Non-pigmented ciliary epithelial cell (primary cell): ENCODE measurements at places on chromosomes 1 and 21.

DNA sequence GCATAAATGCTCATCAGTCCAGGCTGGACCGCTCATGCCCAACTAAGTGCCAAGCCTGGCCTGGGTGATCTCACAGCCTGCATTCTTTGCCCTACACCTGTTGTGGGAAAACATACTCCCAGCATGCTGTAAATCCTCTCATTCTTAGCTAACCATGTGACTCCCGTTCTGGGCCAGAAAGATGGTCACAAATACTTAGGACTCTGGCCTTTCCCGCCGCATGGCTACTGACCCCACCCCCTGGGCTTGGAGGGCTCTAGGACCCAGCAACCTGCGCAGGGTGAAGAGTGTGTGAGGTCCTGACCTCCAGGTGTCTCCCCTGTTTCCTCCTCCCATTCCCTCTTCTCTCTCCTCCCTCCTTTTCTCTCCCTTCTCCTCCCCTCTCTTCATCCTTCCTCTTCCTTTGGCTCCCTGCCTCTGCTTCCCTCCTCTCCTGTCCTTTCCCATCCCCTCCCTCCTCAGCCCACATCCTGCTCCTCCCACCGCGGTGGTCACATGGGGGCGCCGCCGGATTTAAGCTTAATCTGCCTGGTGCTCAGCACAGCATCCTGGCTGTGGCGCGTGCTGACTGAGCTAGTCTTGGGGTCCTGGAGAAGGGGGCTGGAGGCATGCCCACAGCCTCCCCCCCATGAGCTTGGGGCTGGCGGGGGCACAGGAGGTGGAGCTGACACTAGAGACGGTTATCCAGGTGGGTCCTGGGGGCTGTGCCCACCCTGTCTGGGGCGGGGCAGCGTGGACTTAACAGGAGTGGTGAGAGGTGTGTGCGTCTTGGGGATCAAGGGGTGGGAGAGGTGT, at the start of gene CROCC:
TSS of gene CROCC (plus strand) at position 541 of the 795 bp plus-strand sequence. CDS start at position 629, 88 bp downstream.
- DNase-seq, result no peak

DNA sequence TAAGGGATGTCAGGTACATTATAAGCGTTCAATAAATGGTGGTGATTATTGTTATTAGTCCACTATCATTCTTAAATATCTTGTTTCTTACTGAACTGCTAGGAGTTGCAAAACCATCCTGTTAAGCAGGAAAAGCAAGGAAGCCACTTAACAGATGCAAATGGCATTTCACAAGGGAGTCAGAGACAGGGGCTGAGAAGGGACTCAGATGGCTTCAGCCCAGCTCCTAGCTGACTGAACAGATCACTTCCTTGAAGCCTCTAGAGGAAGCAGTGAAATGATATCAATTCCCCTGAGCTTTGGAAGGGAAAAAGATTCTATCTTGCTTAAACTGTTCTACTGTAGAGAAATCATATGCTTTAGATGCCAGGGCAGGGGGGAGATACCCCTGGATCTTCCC, 151.5 kb downstream of the ST6GALNAC5 start:
- DNase-seq, result no peak

- DNase-seq, result no peak
These were observed 23.5 kb downstream of the NTPCR start for GRCh38 chr1:232973652-232974611.

DNA sequence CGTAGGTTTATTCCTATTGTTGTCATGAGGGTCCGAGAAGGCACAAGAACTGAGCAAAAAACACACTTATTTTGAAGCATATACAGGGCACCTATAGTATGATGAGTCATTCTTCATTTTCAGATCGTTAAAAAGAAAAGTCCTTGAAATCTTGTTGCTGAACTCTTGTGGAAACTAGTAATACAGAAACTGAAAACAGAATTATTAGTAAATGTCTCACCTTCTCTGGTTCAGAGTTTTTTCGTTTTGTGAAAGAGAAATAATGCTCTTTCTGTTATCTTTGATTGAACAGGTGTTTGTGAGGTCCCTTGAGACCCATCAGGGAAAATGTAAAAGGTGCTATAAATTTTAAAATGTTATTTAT, 102.0 kb upstream of the COA6 start:
- DNase-seq, result no peak

- no peak for DNase-seq
These were observed 374.6 kb upstream of the RUNX1 start for GRCh38 chr21:35423709-35424108.

DNA sequence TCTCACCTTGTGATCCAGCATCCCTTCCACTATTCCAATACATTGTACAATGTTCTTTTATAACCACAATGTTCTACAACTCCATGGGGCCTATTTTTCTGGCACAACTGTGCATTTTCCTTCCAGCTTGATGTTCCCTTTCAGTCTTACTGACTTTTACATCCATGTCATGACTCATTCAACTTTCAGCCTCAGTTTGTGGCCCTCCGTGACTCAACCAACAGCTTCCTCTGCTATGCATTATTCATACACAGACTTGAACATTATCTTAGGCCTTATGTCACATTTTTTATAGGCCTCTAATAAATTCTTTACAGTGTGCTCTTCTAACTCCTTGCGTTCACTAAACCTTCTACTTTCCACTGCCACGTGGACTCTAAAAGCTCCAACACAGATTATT, 119.4 kb upstream of the PRMT6 start:
- peak; percentile 84 for DNase-seq

GRCh38 chr1:187551061-187551460, 722.3 kb downstream of the PLA2G4A start:
- DNase-seq, result no peak

- no peak for DNase-seq
These were observed 206.2 kb upstream of the KAZN start for GRCh38 chr1:14392161-14392858.

DNA sequence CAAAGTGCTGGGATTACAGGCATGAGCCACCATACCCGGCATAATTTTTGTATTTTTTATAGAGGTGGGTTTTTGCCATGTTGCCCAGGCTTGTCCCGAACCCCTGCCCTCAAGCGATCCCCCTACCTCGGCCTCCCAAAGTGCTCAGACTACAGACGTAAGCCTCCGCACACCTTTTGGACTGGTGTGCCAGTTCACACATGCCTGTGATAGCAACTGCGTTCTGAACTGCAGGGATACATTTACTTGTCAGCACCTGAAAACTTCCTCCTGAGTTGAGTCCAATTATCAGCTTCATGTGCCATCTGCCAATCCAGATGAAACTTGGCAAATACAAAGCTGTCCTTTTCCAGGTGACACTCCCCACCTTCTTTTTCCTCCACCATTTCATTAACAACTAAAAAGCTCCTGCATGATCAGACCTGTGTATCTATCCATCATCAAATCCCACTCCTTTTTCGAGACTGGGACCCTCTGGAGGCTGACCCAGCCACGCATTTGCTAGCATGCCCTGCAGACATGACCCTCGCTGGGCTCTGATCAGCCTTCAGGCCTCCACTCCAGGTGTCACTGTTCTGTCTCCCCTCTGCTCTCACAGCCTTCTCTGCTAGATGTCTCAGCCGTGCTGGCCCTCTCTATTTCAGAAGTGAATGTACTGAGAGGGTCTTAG, 2.1 kb upstream of the DEGS1 start:
- no peak for DNase-seq

- DNase-seq, result no peak
These were observed 256.8 kb upstream of the NFIA start for GRCh38 chr1:60825593-60825992.

- no peak for DNase-seq
These were observed 145.8 kb downstream of the PATJ start for GRCh38 chr1:61887931-61888564.

- no peak for DNase-seq
These were observed 3.5 kb downstream of the ELAVL4 start for GRCh38 chr1:50112193-50112592.

DNA sequence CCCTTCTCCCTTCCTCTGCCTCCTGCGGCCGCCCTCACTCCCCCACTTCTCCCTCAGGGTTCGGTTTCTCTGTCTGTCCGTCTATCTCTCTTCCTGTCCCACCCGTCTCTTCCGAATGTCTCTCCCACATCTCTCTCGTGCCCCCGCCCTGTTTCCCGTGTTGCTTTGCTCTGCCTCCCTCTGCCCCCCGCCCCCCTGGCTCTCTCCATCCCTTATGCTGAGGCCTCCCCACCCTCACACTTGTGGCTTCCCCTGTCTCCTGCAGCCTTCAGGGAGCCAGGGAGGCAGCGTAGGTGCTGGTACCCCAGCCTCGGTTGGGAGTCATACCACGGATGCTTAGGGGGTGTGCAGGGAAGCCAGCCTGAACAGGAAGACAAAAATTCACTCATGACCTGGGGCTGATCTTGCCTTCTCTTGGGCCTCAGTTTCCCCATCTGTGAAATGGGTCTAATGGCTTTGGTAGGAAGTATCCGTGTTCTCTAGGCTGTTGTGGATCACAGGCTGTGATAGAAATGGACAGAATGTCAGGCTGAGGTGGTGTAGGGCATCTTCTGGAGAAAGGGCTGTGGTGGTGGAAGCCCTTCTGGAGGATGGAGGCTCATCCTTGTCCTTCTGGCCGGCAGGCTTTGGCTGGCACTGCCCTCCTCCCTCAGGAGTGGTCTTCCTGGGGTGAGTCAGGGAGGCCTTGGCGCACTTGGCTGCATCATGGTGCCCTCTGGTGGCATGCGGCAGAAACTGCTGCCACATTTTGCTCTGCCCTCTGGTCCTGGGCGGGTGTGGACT, 55.5 kb downstream of the FOXO6 start:
- no peak for DNase-seq

- no peak for DNase-seq
These were observed 12.8 kb downstream of the DYNLT5 start for GRCh38 chr1:66764994-66765578.

DNA sequence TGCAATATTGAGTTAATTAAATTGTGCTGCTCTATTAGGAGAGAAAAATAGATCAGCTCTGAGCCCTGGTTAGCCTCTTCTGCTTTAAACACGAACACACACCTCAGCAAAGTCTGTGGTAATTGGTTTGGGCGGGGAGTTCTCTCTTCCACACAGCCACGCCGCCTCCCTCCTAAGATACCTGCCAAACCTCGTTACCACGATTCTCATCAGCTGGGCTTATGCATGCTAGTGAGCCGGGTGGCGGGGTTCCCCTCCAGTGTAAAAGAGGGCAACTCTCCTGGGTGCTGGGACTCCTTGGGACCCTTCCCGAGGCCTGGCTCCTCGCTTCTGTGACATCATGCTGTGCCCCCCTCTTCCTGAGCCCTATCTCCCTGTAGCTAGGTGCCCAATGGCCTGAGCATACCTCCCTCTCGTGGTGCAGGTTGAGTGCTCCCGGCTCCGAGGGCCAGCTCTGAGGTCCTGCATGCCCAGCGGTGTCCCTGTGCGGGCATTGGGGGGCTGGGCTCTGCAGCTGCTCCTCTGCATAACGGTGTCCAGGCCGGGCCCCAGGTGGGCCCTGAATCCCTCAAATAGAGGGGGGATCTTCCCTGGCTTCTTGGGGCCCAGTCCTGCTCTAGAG, 182.9 kb downstream of the PRDM16 start:
- no peak for DNase-seq

GRCh38 chr1:85569122-85569521, 11.4 kb upstream of the CCN1 start:
- DNase-seq, result no peak

GRCh38 chr1:107252271-107252670, 111.4 kb downstream of the NTNG1 start:
- no peak for DNase-seq

- no peak for DNase-seq
These were observed 56.2 kb upstream of the EPS8L3 start for GRCh38 chr1:109819906-109820305.

DNA sequence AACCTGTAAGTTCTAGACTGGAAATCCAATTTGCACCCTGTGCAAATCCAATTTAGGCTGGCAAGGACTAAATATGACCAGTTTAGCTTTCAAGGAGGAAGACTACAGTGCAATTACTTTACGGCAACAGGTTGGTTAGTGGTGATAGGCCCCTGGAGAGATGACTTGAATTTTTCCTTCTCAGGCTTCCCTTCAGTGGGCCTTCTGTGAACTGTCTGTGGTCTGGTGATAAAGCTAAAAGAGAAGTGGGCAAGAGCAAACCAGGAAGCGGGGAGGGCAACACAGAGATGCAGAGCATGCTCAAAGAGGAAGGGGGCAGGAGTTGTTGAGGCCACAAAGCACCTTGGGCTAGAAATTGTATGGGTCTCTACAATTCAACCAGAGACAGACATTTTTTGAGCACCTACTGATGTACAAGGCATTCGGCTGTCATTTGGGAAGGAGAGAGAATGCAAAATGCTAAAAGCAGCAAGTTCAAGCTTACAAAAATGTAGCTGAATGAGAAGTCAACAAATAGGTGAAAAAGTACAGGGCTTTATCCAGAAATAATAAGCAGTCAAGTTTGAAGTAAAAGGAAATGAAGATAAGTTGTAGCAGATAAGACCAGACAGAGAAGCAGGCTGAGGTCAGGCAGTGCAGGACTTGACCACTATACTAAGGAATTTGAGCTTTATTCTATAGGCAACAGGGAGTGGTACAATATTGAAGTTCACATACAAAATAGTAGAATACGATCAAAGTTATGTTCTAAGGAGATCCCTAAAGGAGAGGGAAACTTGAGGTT, 23.9 kb downstream of the INPP5B start:
- no peak for DNase-seq

- no peak for DNase-seq
These were observed 66.0 kb upstream of the SCYL3 start for GRCh38 chr1:169959686-169960085.

- DNase-seq, result no peak
These were observed 4.4 kb downstream of the ITPKB start for GRCh38 chr1:226734611-226735153.

DNA sequence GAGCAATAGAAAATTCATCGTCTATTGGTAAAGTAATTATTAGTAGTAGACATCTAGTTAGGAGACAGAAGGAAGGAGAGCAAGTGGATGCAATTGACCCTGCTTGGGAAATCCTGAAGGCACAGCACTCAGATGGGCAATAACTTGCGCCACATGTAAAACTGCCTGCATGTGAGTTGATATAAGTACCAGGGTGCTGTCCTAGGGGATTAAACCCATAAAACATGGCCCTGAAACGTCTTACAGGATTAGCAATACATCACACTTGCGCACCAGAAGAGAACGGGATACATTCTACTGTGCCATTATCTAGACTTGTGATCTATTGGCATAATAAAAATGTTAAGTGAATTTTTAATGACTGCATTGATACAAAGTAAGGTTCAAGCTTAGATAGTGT, 277.5 kb upstream of the LYPLAL1 start:
- no peak for DNase-seq

DNA sequence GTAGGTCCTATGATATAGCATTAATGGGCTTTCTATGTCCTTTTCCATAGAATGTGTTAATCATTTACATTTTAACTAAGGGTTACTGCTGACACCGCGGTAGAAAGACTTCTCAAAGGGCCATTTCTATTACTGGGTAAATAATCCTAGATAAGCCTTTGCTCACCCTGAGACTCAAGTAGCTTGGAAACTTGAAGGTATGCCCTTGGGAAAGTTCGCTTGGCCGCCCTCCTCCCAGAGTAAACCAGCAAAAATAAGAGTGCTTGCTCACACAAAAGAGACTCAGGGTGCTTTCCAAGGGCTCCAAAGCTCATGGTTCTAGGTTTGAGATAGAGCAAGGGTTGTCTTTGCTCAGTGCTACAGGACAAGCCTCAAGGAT, 85.8 kb upstream of the TMPRSS2 start:
- DNase-seq, result no peak

GRCh38 chr1:213332491-213332890, 281.4 kb downstream of the RPS6KC1 start:
- DNase-seq, result no peak

GRCh38 chr1:154972517-154973343, 1.8 kb upstream of the CKS1B start:
- DNase-seq, result peak; percentile 86
